Stimulated activated CD8-positive, alpha-beta memory T cell treated with anti-CD3 and anti-CD28 coated beads, Interleukin-2, amount 100 ng/mL, for 1 hour (primary cell): ENCODE measurements at places on chromosomes 16 and 17.

- no peak for DNase-seq
Measured at GRCh38 chr17:3801792-3802191, 804 bp upstream of the ITGAE start.

- no peak for DNase-seq
Measured at GRCh38 chr16:7236824-7237410, 95.7 kb upstream of the RBFOX1 start.

GRCh38 chr17:30222251-30222650 is 13.2 kb downstream of the SLC6A4 start:
- DNase-seq = no peak

GRCh38 chr17:78680436-78680835 is 101.6 kb downstream of the CYTH1 start:
- DNase-seq = no peak
